Stimulated activated CD4-positive, alpha-beta T cell treated with anti-CD3 and anti-CD28 coated beads, TNF-alpha, amount 100 ng/mL, for 48 hours (primary cell): ENCODE measurements at places on chromosomes 12 and 14.

DNA sequence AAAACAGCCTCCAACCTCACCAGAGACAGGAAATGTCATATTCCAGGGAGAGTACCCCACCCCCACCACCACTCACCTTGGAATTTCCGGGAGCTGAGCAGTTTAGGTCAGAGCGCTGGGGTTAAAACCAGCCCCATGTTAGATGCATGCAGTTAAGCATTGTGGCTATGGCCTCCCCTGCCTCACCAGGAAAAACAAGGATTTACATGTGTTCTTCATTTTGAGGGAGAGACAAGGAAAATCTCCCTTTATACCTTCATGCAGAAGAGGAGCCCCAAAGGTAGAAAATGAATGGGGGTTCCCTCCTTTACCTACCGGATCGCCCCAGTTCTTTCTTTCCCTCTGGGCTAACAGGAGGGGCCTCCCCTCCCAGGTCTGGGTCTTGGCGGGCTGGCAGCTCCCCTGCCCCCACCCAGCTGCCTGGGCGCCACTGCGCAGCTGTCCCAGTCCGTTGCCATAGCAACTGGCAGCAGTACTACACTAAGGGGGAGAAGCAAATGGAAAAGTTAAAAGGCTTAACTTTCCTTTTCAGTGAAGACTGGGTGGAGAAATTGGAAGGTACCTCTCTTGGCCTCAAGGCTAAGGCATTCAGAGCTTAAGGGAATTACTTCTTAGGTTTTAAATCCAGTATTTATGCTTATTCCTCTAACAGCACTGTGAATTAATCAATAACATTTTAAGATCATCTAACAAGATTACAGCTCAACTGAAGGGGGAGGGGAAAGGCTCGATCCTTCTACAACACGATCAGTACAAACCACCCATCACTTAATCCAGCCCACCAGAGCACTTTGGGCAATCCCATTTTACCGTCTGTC lies 20.5 kb downstream of the CBX5 start:
- no peak for DNase-seq

DNA sequence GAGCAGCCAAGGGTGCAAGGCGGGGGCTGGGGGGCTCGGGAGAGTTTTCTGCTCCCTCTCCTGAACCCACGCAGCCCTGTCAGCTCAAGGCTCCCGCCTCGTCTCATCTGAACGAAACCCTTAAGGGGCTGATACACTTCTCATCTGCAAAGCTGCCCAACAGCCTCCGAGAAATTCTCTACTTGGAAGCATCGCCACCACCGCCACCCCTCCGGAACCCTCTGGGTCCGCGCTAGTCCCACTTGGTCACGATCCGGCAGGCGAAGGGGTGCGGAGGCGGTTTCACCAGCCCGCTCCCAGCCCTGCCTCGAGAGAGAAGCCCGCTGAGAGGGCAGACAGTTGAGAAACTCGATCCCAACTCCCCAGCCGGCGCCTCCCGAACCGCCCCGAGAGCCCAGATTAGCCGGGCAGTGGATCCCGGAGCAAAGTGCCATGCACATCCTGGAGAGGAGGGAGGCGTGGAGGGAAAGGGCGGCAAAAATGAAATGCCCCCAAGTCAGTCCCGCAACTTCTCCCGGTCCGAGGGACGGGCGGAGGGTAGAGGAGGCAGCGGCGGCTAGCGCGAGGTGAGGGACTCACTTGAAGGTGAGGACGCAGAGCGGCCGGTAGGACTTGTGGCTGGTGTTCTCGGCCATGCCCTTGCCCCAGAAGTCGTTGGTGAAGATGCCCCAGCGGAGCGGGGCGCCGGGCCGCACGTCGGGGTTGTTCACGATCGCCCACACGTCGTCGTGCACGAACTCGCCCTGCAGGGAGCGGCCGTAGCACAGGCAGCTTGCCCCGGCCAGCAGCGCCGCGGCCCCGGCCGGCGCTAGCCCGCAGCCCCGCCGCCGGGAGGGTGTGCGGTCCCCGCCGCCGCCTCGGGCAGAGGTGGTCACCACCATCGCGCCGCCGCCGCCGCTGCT lies 620 bp downstream of the TMTC1 start:
- no peak for DNase-seq

DNA sequence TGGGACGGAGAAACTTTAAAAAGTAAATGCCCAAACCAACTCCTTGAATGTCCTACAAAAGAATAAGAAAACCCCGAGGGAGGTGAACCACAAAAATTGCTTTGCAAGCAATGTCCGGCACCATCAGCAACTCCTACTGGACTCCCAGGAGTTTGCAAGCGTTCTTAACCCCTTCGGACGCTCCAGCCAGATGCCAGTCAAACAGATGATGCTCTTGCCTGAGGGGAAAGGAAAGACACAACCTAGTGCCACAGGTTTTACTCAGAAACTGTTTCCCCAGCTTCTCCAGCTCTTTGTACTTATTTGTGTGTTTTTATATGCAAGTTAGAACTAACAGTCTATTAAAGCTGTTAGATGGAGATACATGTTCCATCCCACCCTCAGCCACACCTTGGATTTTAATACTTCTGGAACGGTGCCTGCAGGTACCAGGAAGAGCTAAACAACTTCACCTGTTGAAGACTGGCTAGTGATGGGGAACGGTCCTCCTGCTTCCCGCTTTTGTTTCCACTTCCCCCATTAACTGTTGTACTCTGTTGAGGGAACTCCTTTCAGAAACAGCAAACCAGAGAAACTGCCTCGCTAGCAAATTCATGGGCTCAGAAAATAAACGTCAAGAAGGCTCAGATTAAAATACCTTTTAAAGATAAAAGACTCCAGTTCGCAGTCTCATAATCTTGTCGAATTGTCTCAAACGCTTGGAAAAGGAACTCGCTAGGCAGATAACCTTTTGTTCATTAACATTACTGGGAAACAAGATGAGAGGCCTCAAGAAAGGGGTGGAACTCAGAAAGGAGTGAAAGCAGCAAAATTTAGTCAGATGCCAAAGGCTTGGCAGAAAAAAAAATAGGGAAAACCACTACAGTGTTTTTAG lies 1.1 kb upstream of the FERMT2 start:
- DNase-seq: no peak

DNA sequence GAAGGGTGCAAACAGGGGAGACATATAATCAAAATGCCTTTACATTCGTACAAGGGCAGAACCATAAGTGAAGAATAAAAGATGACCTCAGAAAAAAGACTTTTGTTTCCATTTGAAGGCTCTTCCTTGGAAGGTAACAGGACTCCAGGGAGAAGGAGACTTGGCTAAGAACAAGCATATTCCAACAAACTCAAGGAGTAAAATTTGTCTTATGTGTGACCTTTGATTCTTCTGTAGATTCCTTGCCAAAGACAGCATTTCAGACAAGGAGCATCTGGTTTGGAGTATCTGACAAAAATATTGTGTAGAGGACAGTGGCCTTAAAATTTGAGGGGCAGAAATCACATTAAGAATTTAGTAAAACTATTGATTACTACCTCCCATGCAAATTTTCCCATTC lies 991.9 kb downstream of the FLRT2 start:
- no peak for DNase-seq

GRCh38 chr14:101506926-101507835 lies 54.1 kb upstream of the DIO3 start:
- no peak for DNase-seq
